T47D (cell line): ENCODE measurements at places on chromosomes 13 and 19.
A peak's percentile ranks its signal among the peaks of the same experiment; 100 is the strongest.

DNA sequence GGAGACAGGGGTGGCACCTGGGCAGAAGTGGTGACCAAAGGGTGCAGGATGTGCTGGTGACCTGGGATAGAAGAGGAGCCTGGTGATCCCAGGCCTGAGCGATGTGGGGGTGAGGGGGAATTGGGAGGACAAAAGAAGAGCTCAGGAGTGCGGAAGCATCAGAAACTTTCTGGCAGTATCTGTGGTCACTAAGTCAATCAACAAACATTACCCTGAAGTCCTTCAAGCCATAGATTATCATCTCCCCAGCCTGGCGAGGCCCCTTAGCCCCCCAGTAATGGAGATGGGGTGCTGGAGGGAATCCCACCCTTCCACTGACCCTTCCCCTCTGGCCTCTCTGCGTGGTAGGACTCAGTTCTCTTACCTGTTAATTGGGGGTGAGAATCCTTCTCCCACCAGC, 10.5 kb downstream of the MEF2B start:
- no peak for DNase-seq

DNA sequence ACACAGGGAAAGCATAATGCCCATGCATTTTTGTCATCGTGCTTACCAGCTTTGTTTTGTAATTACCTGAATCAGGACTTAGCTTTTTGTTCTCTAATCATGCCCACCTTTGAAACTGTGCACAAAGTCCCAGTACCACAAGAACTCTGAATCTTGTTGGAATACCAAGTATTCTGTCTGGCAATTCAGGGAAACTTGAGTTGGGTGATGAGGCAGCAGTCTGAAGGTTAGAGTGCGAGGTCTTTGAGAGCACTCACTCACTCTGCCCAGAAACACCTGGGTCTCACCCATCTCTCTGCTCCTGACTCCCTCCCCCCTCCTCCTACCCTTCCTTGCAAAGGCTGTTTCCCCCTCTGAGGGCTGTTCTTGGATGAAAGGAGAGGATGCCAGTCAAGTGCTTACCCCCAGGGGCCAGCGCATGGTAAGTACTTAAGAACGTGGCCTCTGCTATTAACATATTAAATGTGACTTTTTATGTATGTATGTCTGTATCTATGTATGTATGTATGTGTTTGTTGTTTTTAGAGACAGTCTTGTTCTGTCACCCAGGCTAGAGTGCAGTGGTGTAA, 22.4 kb downstream of the SIPA1L3 start:
- DNase-seq: no peak

- no peak for DNase-seq
These were observed 53.6 kb upstream of the PABPC3 start for GRCh38 chr13:25042151-25042865.

- no peak for DNase-seq
These were observed 106.7 kb downstream of the OLFM4 start for GRCh38 chr13:53135301-53135700.

GRCh38 chr13:98261165-98261702, 84.2 kb upstream of the RNF113B start:
- no peak for DNase-seq

DNA sequence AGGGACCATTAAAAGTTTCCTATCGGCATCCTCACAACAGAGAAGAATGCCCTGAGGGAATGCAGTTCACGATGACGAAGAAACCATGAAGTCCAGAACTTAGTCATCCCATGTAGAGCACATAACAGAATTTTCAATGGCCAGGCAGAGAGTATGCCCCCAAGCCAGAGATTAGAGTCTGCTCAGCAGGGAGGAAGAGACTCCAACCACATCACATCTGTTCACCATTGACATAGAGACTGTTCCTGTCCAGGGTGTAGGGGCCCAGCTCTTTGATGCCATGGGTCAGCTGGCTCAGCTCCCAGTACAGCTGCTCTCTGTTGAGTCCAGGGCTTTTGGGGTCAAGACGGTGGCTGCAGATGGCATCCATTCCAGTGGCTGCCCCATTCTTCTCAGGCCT, 68.2 kb downstream of the MBD3L1 start:
- no peak for DNase-seq

- no peak for DNase-seq
These were observed 297.3 kb downstream of the ZNF536 start for GRCh38 chr19:30669329-30670010.

DNA sequence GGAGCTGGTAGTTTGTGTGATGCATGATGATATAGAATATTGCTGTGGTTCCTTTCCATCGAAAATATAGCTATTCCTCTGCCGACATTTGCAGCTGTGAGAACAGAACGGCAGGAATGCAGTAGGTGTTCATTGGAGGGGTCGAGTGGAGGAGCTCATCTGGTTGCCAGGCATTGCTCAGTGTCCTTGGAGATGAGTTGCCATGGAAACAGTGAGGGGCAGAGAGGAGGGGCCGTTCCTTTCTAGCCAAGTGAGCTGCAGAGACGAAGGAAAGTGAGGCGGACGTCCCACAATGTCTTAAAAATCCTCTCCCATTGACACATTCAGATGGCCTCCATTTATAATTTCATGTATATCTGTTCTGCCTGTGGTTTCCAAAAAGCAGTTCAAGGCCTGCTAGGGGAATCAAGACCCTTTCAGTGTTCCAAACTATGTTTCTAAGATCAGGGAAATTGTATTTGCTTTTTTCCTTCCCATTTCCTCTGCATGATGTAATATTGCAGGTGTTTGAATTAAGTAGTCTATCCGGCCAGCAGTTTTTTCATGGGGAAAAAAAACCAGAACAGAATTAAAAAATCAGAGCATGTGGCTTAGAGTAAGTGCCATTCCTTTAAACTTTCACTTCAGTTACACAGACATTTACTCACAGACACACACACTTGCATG, 41.2 kb upstream of the ZNF835 start:
- no peak for DNase-seq

GRCh38 chr13:23159205-23159759, 21.5 kb upstream of the SGCG start:
- peak; percentile 34 for DNase-seq

DNA sequence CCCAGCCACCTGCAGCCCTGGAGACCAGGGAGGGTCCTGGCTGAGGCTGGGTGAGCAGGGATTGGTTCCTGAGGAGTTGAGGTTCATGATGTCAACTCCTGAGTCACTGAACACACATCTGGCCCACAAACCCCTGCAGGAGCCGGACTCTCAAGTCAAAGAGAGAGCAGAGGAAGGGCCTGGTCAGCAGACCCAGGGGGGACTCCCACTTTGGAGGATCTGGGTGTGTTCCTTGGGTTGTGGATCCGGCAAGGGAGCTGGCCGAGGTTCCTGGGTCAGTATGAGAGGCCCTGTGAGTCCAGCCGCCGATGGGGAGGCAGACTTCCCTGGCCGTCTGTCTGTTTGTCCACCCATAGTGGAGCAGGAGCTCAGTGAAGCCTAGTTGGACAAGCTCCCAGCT, 4.0 kb downstream of the SLC7A10 start:
- DNase-seq: no peak

GRCh38 chr19:33054623-33055022, 10.1 kb downstream of the RHPN2 start:
- peak; percentile 61 for DNase-seq

DNA sequence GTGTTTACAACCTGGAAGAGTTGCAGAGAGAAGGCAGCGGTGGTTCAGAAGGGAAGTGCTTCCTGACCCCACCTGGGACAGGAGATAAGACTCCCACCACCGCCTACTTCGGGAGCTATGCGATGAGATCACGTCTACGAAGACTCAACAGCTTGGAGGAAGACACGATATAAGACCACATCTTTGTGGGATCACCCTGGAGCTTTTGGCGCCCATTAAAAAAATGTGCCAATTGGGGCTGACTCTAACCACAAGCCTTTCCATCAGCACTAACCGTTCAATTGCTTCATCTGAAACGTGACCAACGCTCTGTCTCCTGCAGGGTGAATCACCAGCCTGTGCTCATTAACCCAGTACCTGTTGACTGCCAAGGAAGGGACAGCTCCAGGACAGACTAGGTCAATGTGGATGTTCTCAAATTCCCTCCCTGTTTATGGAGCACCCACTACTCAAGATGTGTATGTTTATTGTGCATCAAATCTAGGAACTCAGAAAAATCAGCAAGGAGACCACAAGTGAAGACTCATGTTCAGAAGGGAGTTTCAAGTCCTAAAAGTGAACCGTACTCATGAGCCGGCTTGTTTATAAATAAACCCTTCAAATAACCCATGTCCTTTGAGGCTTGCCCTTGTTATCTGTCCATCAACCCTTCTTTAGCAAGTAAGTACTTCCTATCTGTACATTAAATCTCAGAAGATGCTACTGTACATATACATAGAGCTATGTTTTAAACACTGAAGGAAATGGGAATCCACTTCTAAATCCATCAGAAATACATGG, 67.5 kb downstream of the LATS2 start:
- no peak for DNase-seq

DNA sequence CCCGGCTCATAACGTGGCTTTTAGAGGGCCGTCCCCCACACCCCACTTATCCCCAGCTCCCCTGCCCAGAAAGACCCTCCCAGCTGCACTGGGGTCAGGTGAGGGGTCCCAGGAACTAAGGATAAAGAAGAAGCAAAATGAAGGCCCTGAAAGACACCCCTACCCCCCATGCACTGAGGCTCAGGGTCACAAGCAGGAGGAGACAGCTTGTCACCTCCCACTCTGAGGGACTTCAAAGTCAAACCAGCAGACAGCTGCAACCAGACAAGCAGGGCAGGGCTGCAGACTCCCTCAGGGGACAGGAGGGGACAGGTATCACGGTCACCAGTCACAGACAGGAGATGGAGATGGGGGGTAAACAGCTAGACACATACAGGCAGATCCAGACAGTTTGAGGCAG, 6.1 kb upstream of the NANOS3 start:
- DNase-seq: no peak

DNA sequence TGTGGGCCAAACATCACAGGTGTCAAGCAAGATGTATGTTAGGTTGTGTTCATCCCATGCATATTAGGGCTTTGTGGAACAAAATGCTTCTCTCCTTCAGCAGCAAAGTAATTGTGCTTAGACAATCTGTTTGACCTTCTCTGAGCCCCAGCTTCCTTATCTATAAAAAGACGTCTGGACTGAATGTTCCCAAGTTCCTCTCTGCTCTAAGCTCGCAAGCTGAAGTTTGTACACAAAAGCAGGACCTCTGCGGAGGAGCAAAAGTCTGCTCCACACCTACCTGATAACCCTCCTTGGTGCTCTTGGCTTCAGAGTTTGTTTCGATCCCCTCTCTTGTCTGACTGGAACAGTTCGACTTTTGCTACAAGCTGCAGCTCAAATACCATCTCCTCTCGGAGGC, 95.7 kb upstream of the UBL3 start:
- DNase-seq: no peak

DNA sequence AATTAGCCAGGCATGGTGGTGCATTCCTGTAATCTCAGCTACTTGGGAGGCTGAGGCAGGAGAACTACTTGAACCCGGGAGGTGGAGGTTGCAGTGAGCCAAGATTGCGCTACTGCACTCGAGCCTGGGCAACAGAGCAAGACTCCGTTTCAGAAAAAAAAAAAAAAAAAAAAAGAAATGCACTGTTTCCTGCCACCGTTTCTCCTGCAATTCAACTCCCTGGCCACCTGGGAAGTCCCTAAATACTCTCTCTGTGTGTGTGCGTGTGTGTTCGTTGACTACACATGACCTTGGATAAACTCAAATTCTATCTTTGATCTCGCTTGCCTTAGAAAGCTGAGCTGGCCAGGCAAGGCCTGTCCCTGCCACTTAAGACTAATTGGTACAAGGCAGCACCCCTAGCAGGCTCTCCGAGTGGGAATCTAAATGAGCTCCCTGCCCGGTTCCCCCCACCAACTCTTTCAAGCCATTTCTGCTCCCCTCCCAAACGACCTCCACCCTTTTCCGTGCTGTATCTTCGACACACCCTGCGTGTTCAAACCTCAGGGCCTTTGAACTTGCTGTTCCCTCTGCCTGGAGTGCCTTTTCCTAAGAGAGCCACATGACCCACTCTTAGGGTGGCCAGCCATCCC, 5.2 kb upstream of the BCAT2 start:
- no peak for DNase-seq

GRCh38 chr19:7831452-7831851, 1.4 kb downstream of the EVI5L start:
- peak; percentile 45 for DNase-seq

DNA sequence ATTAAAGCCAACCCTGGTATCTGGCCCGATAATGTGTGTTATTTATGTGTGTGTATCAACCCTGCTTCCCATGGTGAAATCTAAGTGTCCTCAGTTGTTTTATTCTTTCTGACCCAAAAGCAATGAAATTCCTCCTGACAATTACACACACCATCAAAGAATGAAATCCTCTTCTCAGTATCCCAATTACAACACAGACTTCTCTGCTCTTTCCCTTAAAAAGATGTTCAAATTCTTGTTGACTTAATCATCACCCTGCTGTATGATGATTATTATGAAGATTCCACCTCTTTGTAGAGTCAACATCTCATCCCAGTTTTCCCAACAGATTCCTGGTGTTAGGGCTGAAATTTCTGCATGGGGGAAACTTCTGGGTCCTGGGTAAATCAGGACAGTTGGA, 8.9 kb upstream of the TRPC4 start:
- DNase-seq: no peak

DNA sequence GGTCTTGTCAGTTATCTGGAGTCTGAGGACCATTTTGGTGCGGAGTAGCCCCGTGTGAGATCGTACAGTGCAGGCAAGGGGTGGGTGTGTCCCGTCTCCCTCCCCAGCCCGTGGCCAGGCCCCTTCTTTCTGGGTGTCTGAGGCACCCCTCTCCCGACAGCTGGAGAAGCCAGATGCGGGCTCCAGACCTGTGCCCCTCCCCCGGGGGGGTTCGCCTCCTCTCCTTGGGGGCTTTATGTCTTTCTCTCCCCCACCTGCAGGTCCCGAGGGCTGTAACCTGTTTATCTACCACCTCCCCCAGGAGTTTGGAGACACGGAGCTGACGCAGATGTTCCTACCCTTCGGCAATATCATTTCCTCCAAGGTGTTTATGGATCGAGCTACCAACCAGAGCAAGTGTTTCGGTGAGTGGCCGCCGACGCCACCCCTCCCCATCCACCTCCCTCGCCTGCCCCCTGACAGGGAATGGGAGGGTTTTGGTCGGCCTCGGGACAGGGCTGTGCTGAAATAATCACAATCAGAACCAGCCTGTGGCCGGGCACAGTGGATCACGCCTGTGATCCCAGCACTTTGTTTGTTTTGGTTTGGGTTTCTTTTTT, 65.6 kb downstream of the CELF5 start:
- DNase-seq: no peak

GRCh38 chr13:21568854-21569253, 35.1 kb downstream of the MICU2 start:
- DNase-seq: no peak

DNA sequence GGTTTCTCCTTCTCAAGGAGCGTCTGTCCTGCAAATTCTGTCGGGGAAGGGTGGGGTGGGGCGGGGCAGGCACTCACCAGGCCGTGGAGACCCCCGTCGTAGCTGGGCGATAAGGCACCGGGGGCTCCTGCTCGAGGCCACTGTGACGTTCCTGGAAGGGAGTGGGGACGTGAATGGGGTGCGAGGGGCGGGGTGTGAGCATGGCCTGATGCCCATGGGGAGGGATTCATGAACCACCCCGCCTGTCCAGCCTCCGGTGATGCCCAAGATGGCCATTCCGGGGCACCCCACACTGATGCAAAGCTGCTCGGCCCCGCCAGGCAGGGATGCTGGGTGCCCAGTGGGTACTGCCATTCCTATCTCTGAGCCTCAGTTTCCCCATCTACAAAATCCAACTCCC, 14.4 kb upstream of the UQCR11 start:
- no peak for DNase-seq

GRCh38 chr19:56538254-56538760, 441 bp upstream of the ZFP28 start:
- DNase-seq: peak; percentile 94
